NCI-H1417 (cell line): ENCODE measurements at places on chromosomes 2 and 18.

DNA sequence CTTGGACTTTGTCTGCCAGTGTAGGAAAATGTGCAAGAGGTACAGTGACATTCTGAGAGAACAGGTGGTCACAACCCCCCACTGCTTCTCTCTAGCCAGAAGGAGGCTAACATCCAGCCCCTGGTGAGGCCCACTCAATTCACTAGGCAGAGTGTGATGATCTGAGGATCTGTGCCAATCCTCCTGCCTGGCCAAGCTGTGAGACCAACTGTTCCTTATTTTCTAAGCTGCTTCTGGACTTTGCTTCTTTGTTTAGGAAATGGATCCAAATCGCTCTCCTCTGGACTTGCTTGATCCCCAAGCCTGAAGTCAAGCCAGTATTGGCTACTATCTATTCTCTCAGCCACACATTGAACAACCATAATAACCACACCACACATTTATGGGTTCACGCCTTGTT, 202.8 kb downstream of the PIK3C3 start:
- DNase-seq, result no peak

DNA sequence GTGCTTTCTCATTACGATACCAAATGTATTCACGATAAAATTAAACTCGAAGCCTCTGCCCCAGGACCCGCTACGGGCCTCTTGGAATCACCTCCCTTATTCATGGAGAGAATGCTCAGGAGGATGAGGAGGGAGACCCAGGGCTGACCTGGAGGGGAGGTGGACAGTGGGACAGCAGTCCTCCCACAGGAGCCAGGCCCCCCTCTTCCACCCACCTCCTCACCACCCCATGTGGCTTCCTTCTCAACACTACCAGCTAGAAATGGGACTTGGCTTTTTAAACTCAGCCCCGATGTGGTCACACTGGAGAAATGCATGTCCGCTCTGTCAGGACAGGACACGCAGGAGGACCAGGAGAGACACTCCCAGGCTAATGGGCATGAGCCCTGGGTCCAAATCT, 147.9 kb upstream of the ID2 start:
- no peak for DNase-seq

- DNase-seq, result no peak
These were observed 85.2 kb upstream of the GRB14 start for GRCh38 chr2:164706522-164706921.

- DNase-seq, result no peak
These were observed 94.0 kb upstream of the PIK3C3 start for GRCh38 chr18:41860987-41861386.

GRCh38 chr2:124975224-124975623, 950.1 kb downstream of the CNTNAP5 start:
- no peak for DNase-seq

DNA sequence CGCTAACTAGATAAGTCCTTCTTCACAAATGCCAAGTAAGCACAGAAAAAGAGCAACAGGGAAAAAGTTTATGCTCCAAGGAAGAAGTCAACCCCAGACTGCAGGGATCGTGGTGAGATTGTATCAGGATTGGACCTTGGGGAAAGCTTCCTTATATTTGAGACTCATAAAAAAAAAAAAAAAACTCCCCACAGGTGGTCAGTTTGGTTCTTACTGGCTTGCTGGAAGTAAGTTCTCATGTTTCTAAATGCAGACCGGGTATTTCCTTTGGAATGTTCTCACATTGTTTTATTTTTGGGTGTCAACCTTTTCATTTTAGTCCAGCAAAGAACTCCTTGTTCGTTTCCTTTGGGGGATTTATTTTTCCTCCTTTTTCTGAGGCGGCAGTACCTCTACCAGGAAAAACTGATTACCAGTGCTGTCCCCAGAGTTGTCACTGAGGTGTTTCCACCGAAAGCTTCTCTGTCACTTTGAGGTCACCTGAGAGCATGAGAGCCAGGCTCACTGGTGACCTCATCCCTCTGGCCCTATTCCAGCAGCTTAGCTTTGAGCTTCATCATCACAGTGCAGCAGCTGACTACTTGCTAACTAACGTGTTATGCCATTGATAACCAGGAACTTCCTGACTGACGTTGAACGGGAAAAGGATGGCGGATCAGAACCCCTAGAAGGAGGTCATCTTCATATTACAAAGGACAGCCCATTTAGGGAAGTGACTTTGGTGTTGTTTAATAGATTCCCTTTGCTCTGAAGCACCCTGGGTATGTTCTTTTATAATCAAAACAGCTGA, 16.8 kb upstream of the ATP8B1 start:
- peak; percentile 86 for DNase-seq

GRCh38 chr2:46297546-46298271, 502 bp downstream of the EPAS1 start:
- DNase-seq, result peak; percentile 67

DNA sequence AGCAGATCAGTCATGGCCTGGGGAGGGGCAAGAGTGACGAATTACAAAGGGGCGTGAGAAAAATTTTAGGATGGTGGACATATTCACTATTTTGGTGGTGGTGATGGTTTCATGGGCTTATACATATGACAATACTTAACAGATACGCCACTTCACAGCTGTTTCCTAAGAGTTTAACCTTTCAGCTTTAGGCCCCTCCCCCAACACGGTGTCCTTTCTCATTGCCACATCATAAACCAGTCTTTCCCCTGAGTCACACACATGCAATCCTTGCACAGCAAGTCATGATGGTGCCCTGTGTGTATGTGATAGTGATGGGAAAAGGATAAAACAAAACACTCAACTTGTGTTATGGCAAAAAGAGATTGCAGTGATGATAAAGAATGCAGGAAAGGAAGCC, 47.6 kb upstream of the IL1R1 start:
- DNase-seq, result no peak

DNA sequence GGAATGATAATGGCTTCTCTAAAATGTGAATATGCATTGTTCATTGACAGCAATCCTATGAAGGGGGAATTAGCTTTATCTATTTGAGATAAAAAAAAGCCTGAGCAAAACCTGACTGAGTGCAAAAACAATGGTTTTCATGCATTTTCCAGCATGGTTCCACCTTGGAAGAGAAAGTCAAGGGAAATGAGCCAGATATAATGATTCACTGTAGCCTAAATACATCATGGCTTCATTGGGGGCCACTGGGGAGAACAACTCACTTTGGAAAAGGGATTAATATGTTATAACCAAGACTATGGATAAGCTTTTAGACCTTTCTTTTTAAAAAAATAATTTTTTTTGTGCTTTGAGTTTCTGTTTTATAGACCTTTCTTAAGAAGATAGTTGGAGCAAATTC, 679.7 kb downstream of the NYAP2 start:
- DNase-seq, result no peak

DNA sequence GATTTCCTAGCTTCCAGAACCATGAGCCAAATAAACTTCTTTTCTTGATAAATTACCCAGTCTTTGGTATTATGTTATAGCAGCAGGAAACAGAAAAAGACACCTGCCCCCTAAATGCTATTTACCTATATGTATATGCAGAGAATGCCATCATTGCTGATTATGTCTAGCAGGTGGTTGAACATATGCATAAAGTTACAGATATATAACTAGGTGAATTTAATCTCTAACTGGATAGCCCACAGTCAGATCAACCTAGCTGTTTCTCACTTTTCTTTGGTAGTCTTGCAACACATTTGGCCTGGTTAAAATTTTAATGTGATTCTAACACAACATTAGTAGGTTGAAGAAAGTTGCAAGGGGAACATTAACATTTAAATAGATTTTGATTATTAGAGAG, 7.1 kb upstream of the CERS6 start:
- no peak for DNase-seq

DNA sequence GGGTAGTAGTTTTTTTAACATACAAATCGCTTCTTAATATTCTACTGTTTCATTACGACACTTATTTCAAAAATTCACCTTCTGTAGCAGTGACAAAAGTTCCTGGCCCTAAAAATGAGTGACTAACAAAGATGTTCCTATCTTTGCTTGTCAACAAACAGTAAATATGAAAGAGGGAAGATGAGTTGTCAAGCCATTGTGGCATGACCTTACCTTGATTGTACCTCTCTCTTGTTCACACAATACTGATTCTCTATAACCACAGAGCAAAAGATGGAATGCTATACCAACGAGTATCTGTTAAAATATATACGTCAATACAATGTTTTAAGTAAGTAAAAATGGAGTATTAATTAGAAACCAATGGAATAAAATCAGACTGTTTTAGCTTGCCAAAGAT, 14.7 kb upstream of the GCG start:
- no peak for DNase-seq

DNA sequence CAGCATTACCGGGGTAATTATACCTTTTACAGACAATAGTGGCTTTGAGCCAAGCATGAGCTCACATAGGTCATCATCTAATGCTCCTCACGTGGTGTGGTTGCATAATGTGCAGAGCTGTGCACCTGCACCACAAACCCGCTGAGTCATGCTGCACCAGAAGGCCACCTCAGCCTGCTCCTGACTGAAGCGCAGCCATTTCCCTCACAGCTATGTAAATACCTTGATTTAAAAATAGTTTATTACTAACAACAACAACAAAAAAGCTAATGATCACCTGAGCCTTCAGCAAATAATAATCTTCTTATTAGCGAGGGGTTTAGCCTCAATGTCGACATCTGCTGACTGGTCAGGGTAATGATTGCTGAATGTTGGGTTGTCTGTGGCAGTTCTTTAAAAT, 238.8 kb downstream of the MBD5 start:
- DNase-seq, result peak; percentile 28

DNA sequence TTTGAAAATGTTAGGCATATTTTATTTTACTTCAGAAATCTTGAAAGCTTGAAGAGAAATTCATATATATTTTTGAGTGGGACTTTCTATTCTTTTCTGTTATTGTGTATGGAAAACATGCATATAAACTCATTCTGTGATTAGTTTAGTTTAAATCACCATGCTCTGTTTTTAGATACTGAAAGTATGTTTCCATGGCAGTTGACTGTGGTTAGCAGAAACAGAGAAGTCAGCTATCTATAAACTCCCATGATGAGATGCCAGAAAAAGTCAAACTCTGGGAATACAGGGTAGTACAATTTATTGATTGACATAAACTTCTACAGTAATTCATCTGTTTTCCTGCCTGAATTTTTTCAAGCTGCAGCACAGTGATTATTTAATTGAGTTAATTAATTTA, 905.3 kb upstream of the VRK2 start:
- no peak for DNase-seq

GRCh38 chr2:128269063-128269989, 49.3 kb downstream of the HS6ST1 start:
- DNase-seq, result no peak

- no peak for DNase-seq
These were observed 65.9 kb downstream of the EIF5B start for GRCh38 chr2:99403084-99403483.

GRCh38 chr2:72998724-72999123, 72.8 kb downstream of the SFXN5 start:
- DNase-seq, result no peak

GRCh38 chr2:221205103-221205673, 366.9 kb downstream of the EPHA4 start:
- peak; percentile 86 for DNase-seq

DNA sequence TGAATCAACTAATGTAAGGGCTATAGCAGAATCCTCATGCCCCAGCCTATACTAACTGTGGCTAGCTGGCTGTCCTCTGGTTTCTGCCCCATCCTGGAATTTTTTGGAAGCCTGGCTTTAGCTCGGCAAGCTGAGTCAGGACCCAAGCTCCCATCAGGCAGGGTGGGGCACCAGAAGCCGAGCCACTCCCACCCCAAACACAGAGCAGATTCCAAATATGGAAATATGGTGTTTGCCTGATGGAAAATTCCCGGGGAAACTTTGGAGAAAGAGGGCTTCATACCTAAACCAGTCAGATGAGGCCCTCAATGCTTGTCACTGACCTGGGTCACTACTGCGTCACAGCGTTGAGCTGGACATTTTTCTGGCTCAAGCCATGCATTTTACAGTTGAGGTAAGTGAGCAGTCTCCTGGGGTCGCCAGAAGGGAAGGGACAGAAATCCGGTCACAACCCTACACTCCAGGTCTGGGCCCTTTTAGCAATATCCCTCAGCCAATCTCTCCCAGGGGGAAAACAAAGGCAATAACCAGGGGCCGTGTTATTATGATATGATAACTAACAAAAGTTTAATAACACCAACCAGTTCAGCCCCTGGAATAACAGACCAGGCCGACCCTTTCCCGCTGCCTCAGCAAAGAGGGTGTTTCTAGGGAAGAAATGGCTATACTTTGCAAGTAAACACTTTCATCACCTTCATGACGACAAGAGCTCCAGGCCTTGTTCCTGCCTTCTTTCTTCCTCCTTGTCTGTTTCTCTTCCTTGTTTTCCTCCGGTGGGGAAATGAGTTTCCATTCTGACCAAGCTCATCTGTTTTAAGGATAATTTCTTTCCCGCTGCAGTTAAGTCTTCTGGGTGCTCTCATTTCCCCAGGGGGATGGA, 37.7 kb downstream of the PSD4 start:
- DNase-seq, result no peak

- peak; percentile 19 for DNase-seq
These were observed 603.9 kb upstream of the FANCL start for GRCh38 chr2:58845011-58845410.

DNA sequence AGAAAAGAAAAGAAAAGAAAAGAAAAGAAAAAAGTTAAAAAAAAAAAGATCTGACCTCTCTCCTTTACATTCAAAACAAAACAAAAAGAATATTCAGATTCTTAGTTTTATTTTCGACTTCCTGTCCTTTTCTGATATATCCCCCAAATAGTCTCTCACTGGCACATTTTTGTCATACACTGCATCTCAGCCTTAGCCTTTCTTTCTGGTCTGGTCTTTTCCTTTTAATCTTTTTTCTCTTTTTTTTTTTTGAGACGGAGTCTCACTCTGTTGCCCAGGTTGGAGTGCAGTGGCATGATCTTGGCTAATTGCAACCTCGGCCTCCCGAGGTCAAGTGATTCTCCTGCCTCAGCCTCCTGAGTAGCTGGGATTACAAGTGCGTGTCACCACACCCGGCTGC, 1.6 kb upstream of the RIOK3 start:
- DNase-seq, result no peak

DNA sequence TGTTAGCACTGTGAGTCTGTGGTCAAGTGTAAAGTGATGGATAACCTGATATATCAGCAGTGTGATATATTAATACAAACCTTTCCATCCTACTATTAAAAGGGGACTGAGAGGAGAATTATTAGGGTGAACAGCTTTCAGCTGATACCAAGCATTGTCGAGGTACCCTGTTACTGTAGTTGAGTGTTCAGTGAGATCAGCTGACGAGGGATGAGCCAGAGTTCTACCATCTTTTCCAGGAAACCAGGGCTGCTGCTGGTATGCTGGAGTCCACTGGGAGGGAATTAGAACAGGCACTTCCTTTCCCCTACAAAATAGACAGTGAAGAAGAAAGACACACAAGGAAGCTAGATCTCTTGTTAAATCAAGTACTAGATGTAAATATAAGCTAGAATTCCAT, 408 bp downstream of the IL18RAP start:
- no peak for DNase-seq

GRCh38 chr18:245282-245847, 22.5 kb downstream of the THOC1 start:
- no peak for DNase-seq

- DNase-seq, result peak; percentile 54
These were observed 487.2 kb upstream of the GCFC2 start for GRCh38 chr2:76197842-76198448.

GRCh38 chr2:226020176-226020575, 620.7 kb downstream of the NYAP2 start:
- DNase-seq, result no peak
